ENCODE measurements at places on chromosomes 3 and 15. TPM values are rescaled to one million over a fixed set of nuclear protein-coding genes. Genes with fewer than 3 reads are reported as not detected.

- H3K27me3 ChIP-seq = no peaks in the 10 kb centered on the region
- H3K4me1 ChIP-seq = peaks cover 4% of the 10 kb centered on the region
- no peaks in the 10 kb centered on the region for H3K36me3 ChIP-seq
- peak; percentile 30 for DNase-seq
- H3K27ac ChIP-seq = no peak overlapping the region
- H3K4me3 ChIP-seq = no peak overlapping the region
Observed at GRCh38 chr3:58646503-58646902, 20.1 kb downstream of the FAM3D start.

GRCh38 chr3:119360736-119361462 lies 66.7 kb downstream of the ARHGAP31 start:
- H3K27me3 ChIP-seq = no peaks in the 10 kb centered on the region
- no peak overlapping the region for H3K27ac ChIP-seq
- no peak overlapping the region for H3K4me3 ChIP-seq
- H3K36me3 ChIP-seq = peaks cover 2% of the 10 kb centered on the region
- peaks cover 5% of the 10 kb centered on the region for H3K4me1 ChIP-seq

GABRB3 gene
- 0.54 TPM for total RNA-seq

GRCh38 chr3:63413523-63413922 lies 135.4 kb downstream of the SYNPR start:
- H3K27ac ChIP-seq = no peak overlapping the region
- no peaks in the 10 kb centered on the region for H3K4me1 ChIP-seq
- no peak overlapping the region for H3K4me3 ChIP-seq
- DNase-seq = no peak
- no peaks in the 10 kb centered on the region for H3K27me3 ChIP-seq

GRCh38 chr3:174444391-174444790 lies 414.7 kb upstream of the NAALADL2 start:
- H3K36me3 ChIP-seq = no peaks in the 10 kb centered on the region
- DNase-seq = no peak
- H3K4me1 ChIP-seq = peaks cover 6% of the 10 kb centered on the region
- no peaks in the 10 kb centered on the region for H3K27me3 ChIP-seq

DNA sequence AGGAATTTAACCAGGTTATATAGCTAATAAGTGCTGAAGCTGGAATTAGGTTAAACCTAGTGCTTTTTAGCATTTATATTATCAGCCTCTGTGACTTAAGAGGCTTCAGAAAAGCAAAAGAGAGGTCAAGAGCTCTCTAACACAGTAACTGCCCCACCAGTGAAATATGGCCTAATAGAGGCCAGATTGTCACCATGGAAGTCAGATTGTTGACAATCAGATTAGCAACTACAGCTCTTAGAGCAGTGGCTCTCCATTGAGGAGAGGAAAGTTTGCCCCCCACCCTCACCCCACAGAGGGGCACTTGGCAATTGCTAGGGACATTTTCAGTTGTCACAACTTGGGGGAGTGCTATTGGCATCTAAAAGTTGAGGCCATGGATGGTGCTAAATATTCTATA lies 23.3 kb upstream of the LMOD3 start:
- no peak overlapping the region for H3K27ac ChIP-seq
- peaks cover 2% of the 10 kb centered on the region for H3K4me1 ChIP-seq
- H3K27me3 ChIP-seq = peaks cover 18% of the 10 kb centered on the region
- no peak overlapping the region for H3K4me3 ChIP-seq
- no peak for DNase-seq
- no peaks in the 10 kb centered on the region for H3K36me3 ChIP-seq

DNA sequence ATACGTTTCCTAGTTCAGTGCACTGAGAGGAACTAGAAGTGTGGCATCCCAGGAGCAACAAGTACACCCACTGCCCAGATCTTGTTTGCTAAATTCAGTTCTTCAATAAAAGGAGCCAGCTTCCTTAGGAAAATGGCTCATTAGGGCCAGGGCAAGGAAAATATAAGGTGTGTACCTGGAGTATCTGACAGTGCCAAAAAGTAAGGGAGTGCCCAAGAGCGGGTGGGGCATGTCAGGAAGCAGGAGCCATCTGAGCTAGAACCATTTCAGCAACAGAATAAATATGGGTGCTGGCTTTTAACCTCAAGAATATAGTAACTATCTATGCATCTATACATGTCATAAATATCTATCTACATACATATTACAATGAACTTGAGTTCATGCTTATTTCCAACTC lies 44.1 kb downstream of the SLC41A3 start:
- H3K36me3 ChIP-seq = no peaks in the 10 kb centered on the region
- no peaks in the 10 kb centered on the region for H3K4me1 ChIP-seq
- no peak overlapping the region for H3K4me3 ChIP-seq
- no peaks in the 10 kb centered on the region for H3K27me3 ChIP-seq
- no peak for DNase-seq

- no peak overlapping the region for H3K27ac ChIP-seq
- no peaks in the 10 kb centered on the region for H3K27me3 ChIP-seq
- no peaks in the 10 kb centered on the region for H3K36me3 ChIP-seq
- no peaks in the 10 kb centered on the region for H3K4me1 ChIP-seq
- no peak for DNase-seq
- H3K4me3 ChIP-seq = no peak overlapping the region
Observed at GRCh38 chr3:147797095-147797494, 387.9 kb downstream of the ZIC1 start.

GRCh38 chr15:88191812-88192165 lies 64.8 kb downstream of the NTRK3 start:
- no peak overlapping the region for H3K4me3 ChIP-seq
- H3K4me1 ChIP-seq = no peaks in the 10 kb centered on the region
- H3K27ac ChIP-seq = no peak overlapping the region
- H3K36me3 ChIP-seq = no peaks in the 10 kb centered on the region
- H3K27me3 ChIP-seq = no peaks in the 10 kb centered on the region

DNA sequence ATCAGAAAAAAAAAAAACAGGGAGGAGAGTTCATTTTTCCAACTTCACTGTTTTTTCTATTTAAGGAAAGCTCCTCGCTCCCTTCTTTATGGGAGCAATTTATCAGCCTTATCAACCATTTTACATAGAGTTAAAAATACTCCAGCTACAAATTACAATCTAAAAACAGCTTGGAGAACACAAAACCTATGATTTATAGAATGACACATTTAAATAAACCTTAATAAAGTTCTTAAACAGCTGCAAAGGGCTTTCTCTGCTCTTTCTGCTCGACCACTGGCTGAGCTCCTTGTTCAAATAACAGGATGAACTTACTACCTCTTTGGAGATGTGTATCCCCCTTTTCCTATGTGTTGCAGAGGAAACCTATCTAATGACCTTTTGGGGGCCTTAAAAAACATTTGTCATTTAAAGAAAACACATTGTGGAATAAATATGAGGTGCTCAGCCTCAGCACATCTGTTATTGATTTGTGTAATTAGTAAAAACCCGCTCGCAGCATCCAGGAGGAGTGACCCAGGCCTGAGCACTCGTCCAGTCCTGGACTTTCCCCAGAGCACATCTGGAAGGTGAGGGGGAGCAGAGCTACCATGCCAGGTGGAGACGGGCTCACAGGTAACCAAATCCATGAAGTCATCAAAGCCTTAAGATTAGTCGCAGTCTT lies 231.2 kb downstream of the ATP8B4 start:
- no peaks in the 10 kb centered on the region for H3K27me3 ChIP-seq
- H3K36me3 ChIP-seq = no peaks in the 10 kb centered on the region
- DNase-seq = no peak
- H3K27ac ChIP-seq = no peak overlapping the region
- H3K4me1 ChIP-seq = no peaks in the 10 kb centered on the region
- H3K4me3 ChIP-seq = no peak overlapping the region

GRCh38 chr3:140863580-140864009 lies 78.0 kb upstream of the SLC25A36 start:
- H3K27ac ChIP-seq = no peak overlapping the region
- DNase-seq = peak; percentile 39
- no peaks in the 10 kb centered on the region for H3K36me3 ChIP-seq
- no peaks in the 10 kb centered on the region for H3K4me1 ChIP-seq
- H3K4me3 ChIP-seq = no peak overlapping the region
- no peaks in the 10 kb centered on the region for H3K27me3 ChIP-seq

DNA sequence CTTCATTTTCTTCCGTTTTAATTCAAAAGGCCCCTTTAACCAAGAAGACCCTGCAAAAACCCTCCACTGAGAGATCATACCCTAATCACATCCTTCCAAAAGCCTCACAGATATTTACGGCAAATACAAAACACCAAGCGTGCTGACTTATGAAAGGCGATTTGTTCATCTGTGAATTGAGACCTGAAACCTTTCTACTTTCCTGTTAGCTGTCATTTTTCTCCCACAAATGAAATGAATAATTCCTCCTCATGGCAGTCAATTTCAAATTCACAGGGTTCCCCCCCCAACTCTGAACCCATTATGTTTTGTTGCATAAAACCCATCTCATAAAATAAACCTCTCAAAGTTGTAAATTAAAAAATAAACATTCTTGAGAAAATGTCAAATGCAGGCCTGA lies 149.6 kb downstream of the PDZRN3 start:
- peaks cover 3% of the 10 kb centered on the region for H3K4me1 ChIP-seq
- no peaks in the 10 kb centered on the region for H3K36me3 ChIP-seq
- no peak overlapping the region for H3K27ac ChIP-seq
- no peak for DNase-seq

DNA sequence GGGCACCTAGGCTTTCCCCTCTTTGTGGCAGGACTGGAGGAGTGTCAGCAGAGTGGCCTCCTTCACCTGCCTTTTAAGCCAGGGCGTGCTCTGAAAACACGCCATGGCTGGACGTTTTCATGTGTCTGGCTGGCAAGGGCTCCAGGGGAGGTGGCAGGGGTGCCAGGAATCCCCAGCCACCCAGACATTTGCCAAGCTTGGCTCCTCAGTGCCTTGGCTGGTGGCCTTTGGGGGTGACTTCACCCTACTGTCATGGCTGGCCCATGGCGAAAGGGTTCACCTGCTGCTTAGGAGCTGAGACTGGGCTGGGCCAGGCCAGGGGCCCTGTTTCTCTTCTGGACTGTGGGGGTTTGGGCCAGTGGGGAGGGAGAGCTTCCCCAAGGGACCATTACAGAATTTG lies 17.6 kb downstream of the KLF13 start:
- no peaks in the 10 kb centered on the region for H3K27me3 ChIP-seq
- peaks cover 7% of the 10 kb centered on the region for H3K4me1 ChIP-seq
- no peak overlapping the region for H3K4me3 ChIP-seq
- no peak for DNase-seq
- H3K27ac ChIP-seq = no peak overlapping the region
- no peaks in the 10 kb centered on the region for H3K36me3 ChIP-seq

DNA sequence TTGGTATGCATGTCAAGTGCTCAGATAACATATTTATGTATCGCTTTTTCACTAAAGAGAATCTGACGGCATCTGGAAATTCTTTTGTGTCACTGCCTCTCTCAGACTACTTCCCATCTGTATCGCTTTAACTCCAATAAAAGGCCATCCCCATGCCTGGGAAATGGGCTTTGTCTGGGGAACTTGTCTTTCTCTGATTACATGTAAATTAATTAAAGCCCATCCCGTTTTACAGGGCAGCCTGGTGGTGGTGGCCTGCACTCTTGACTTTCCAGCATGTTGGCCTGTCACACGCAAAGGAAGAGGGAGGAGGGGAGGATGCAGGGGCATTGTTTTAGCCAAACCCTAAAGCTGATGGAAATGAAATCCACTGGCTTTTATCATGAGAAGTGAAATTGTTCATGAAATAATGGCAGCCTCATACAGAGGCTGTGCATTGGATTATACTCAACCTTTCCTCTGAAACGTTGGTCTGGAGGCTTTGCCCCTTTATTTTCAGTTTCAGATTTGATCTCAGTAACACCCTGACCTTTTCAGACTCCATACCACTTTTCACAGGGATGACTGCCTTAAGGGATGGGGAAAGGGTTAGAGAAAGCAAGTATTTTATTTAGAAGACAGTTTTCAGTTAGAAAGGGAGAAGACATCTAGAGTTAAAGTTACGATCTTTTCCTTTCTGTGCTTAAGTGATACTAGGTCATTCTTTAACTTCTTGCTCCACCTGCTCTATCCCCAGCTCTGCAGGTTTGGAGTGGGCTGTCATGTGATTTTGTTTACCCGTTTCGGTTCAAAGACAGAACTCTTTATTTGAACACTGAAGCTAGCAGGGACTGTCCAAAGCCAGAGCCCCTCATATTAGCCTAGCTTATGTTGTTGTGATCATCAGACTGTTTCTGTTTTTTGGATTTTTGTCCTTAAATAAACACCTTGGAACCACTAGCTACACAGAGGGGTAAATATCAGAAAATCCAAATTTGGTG lies 94.6 kb upstream of the CTDSPL start:
- H3K4me3 ChIP-seq = no peak overlapping the region
- peaks cover 69% of the 10 kb centered on the region for H3K27me3 ChIP-seq
- H3K36me3 ChIP-seq = no peaks in the 10 kb centered on the region

DNA sequence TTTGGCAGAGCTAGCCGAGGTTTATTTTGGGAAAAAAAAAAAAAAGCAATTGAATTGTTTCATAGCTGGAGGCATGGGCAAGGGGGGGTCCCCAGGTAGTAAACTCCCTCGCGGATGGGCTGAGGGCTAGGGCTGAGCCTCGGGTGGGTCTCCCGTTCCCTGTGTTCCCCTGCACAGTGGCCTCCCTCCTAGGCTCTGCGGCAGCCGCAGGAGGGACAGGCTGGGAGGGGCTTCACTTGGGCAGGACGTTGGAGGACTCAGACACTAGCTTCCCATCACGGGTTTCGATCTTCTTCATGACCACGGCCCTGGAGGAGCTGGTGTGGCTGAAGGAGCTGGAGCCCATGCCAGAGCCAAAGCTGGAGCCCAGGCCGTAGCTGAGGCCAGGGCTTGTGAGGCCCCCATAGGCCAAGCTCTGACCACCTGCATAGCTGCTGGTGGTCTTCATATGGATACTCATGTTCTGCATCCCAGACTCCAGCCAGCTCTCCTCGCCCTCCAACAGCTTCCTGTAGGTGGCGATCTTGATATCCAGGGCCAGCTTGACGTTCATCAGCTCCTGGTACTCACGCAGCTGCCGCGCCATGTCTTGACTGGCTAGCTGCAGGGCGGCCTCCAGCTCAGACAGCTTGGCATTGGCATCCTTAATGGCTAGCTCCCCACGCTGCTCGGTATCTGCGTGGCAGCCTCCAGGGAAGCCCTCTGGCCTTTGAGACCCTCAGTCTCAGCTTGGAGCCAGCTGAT lies 64.0 kb upstream of the CDAN1 start:
- H3K27ac ChIP-seq = no peak overlapping the region
- peaks cover 1% of the 10 kb centered on the region for H3K4me1 ChIP-seq
- peaks cover 8% of the 10 kb centered on the region for H3K36me3 ChIP-seq
- no peak for DNase-seq

- peak overlapping the region; percentile 91 for H3K4me3 ChIP-seq
- H3K27ac ChIP-seq = peak overlapping the region; percentile 96
- peaks cover 35% of the 10 kb centered on the region for H3K36me3 ChIP-seq
- H3K4me1 ChIP-seq = peaks cover 42% of the 10 kb centered on the region
- no peaks in the 10 kb centered on the region for H3K27me3 ChIP-seq
Observed at GRCh38 chr3:184336547-184337398, 627 bp upstream of the FAM131A start.

ACKR4 gene
- 0.18 TPM for total RNA-seq

DNA sequence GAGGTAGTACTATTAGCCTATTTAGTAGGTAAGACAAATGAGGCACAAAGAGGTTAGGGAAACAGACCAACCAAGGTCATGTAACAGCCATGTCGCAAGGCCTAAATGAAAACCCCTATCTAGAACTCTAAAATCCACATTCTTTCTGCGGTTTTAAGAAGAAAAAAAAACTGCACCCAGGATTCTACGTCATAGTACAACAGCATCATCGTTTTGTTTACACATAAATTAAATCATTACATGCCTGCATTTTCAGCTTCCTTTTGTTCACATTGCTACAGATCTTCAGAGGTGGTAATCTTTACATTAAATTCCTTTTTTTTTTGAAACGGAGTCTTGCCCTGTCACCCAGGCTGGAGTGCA lies 548 bp upstream of the PSMD6 start:
- H3K4me1 ChIP-seq = peaks cover 4% of the 10 kb centered on the region
- peak; percentile 11 for DNase-seq

C3orf62 gene
- 0.83 TPM for total RNA-seq

- H3K36me3 ChIP-seq = no peaks in the 10 kb centered on the region
- H3K27me3 ChIP-seq = no peaks in the 10 kb centered on the region
- DNase-seq = no peak
- H3K27ac ChIP-seq = no peak overlapping the region
- H3K4me3 ChIP-seq = no peak overlapping the region
- H3K4me1 ChIP-seq = no peaks in the 10 kb centered on the region
Observed at GRCh38 chr3:62965311-62965710, 90.1 kb upstream of the CADPS start.
